ENCODE measurements at places on chromosomes 6 and 20.

GRCh38 chr20:57594092-57594951 lies 25.9 kb downstream of the ZBP1 start:
- DNase-seq = no peak

GRCh38 chr20:59820204-59821041 lies 113.0 kb downstream of the SYCP2 start:
- DNase-seq = peak; percentile 68

DNA sequence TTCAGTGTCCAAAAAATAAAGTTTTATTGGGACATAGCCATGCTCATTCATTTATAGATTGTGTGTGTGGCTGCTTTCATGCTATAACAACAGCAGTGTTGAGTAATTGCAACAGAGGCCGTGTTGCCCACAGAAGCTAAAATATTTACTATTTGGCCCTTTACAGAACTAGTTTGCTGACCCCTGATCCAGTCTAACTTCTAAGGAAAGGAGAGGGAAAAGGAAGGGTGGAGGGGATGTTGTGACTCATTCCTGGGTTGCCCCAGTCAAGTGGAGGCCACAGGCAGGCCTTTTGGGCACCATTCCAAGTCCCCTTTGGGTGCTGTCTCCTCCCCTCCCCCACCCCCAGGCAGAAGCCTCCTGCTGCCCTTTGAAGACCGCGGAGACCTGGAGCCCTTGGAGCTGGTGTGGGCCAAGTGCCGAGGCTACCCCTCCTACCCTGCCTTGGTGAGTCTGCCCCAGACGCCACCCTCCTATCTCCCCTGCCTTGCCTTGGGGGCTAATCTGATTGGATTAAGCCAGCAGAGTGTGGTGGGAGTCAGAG lies 28.4 kb downstream of the BRPF3 start:
- peak; percentile 26 for DNase-seq

DNA sequence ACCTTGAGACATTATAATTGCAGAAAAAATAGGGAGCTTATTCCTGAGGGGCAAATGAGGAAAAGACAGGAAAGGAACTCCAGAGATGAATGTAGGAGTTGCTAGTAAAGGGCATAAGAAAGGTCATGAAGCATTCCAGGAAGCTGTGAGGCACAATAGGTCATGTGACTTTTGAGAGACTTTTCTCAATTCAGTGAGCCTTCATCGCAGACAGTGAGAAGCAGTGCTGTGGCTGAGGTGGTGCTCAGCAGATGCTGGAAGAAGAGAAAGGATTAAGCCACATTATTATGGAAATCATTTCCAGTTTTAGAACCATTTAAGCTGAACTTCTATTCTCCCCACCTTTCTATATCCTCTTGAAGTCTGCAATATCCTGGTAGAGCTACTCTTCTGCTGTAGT lies 4.1 kb downstream of the SPTLC3 start:
- no peak for DNase-seq

- no peak for DNase-seq
These were observed 726 bp downstream of the FLRT3 start for GRCh38 chr20:14336686-14337085.

- DNase-seq = no peak
These were observed 99.0 kb downstream of the TMEM242 start for GRCh38 chr6:157224178-157224950.

- no peak for DNase-seq
These were observed 47.4 kb upstream of the RNGTT start for GRCh38 chr6:89010825-89011224.

- no peak for DNase-seq
These were observed 111.6 kb downstream of the SNX5 start for GRCh38 chr20:17856837-17857605.

- DNase-seq = no peak
These were observed 22.8 kb upstream of the PCMTD2 start for GRCh38 chr20:64232794-64233193.

DNA sequence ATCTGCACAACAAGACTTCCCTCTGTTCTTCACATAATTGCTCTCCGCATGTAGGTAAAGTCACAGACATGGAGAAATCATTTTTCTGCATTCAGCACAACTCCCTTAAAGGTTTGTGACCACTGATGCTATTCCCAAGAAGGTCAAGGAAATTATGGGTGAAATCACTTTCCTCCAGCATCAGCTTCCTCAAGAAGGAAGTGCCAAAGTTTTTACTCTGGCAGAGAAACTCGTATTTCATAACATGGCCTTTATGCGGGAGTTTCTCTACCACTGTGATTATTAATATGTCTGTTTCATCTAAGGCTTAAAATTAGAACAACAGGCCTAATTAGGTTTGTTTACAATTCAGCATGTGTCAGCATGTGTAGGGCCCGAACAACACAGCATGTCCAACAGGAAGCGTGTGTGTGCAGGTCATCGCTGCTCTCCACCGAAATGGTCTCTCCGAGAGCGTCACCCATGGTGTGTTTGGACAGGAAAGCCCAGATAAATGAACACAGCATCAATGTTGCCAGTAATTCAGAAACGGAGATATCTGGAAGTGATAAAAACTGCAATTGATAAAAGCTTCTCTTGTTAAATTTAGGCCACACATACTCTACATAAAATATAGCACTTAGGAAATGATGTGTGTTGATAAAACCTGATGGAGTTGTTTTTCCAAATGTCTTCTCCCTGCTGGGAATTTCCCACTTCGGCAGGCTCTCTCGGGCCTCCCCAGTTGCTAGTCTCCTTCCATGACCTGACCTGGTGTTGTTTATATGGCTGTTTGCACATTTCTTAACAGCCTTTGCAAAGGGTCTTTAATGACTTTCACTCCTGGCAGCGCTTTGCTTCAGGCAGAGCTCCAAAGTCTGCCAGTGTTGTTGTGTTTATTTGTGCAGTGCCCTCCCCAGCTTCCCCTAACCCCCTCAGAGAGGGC lies 265.1 kb upstream of the CEP162 start:
- DNase-seq = no peak

DNA sequence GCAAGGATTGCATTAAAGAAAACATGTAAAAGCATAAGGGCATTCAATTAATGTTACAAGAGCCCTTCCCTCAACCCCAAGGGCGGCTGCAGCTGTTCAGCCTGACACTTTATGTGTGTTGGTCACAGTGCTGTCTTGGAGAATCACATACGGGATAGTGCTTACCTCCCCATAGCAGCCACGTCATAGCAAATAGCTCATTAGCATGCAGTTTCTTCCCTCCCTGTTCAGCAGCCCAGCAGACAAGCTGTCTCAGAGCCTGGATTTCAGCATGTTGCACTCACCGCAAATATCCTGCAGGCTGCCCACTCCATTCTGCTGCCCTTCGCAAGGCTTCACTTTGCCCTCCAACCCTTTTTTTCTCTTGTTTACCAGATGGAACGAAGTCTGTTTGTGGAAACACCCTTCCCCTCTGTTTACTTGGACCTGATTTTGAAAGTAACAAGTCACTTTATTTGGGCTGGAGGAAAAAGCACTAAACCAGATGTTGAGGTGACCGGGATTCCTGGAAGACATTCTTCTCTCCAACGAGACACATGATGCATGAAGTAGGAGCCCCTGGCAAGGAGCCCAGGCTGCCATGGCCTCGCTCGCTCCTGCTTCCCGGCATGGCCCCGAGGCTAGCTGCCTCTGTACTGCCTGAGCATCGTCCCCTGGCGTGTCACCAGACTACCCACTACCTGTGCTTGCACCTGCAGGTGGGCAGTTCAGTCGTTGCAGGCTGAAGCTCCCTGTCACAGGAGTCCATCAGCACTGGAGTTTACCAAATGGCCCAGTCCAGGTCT lies 151.6 kb upstream of the GMDS start:
- DNase-seq = peak; percentile 76

DNA sequence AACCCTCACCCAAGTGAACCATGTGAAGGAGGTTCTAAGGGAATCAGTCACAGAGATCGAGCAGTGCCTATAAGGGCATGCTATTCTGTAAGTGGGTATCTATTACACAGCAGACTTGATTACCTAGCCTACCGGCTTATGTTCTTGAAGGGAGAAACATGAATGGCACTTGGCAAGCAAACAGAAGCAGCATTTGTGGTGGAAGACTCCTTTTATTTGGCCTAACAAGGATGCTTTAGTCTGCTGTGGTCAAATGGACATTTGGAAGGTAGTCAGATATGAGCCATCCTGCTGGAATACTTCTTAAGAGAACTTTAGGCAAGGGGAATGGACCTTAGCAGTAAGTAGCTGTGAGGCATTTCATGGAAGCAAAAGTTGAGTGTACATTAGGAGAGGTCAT lies 126.3 kb downstream of the COL12A1 start:
- no peak for DNase-seq

GRCh38 chr20:23375827-23376226 lies 13.8 kb downstream of the GZF1 start:
- no peak for DNase-seq

GRCh38 chr6:85551264-85551663 lies 42.4 kb downstream of the SNX14 start:
- no peak for DNase-seq

DNA sequence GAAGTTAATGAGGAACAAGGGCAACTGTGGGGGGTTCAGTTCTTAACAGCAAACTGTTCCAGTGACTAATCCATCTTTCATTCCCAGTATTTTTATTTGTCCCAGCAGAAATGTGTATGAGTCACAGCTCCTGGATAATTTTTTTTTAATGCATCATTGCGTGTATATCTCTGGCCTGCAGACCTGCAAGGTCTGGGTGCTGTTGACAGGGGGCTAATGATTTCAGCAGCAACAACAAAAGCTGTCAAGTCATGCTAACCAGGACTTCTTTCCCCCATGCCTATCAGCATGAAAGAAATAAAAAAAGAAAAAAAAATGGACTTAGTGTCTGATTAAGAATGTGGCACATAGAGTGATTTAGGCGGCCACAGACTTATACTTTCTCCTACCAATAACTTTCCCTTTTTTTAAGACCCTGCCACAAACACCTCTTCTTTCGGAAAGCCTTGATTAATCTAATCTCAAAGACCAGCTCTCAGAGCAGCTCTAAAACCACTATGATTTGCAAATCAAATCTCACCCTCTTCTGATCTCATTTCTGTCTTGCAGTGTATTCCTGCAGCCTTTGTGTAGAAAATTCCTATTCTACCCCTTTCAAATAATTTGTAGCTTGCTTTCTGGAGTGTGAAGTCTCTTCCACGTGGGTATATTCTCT lies 14.2 kb upstream of the PREX1 start:
- no peak for DNase-seq

DNA sequence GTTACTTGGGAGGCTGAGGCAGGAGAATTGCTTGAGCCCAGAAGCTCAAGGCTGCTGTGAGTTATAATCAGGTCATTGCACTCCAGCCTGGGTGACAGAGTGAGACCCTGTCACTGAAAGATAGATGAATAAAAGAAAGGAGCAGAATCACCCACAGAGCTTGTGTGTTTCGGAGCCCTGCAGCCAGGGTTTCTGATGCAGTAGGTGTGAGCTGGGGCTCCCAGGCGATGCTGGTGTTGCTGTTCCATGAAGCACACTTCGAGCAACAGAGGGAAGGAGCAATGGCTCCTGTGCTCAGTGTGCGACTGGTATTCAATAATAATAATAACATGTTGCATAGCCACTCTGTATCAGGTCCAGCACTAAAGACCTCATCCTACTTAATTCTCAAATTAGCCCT lies 197.5 kb upstream of the CST7 start:
- DNase-seq = peak; percentile 31

DNA sequence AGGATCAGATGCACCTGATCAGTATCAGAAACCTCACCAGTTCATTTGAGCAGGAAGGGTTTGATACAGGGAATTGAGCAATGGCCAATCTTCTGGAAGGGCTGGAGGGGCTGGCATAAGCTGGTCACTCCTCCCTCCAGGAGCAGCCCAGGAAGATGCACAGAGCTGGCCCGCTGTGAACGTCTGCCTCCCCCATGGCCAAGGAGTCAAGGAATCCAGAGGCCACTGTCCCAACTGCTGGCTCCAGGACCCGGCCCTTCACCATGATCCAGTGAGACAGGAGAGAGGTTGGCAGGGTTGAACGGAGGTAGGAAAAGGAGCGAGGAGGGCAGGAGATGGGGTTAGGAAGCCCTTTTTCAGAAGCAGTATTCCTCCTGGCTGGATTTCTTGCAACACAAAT lies 113.9 kb upstream of the CST7 start:
- no peak for DNase-seq

- no peak for DNase-seq
These were observed 369.1 kb downstream of the MAFB start for GRCh38 chr20:40319741-40320516.

GRCh38 chr6:96836631-96837080 lies 621 bp downstream of the GPR63 start:
- DNase-seq = no peak

GRCh38 chr6:90118581-90118980 lies 178.1 kb downstream of the BACH2 start:
- no peak for DNase-seq

GRCh38 chr6:71457929-71458328 lies 169.3 kb downstream of the OGFRL1 start:
- no peak for DNase-seq

GRCh38 chr6:155364844-155365437 lies 50.7 kb upstream of the TFB1M start:
- no peak for DNase-seq

- no peak for DNase-seq
These were observed 47.2 kb downstream of the FILIP1 start for GRCh38 chr6:75446241-75446880.

DNA sequence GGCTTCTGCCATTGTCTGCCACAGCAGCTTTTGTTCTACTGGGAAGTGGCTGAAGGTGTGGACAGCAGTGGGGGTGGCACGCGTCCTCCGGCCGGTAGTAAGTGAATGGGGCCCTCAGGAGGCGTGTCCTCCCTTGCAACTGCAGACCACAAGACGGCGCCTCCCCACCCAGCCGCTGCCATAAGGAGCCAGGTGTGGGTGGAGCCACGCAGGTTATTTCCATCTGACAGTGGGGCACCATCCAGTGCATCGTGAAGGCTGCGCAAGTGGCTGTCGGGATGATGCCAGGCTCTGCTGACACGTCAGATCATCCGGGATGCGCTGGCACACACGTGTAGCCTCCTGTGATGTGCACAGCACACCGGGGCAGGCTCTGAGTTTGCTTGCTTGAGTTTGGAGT lies 379.7 kb downstream of the CDH4 start:
- DNase-seq = no peak

- DNase-seq = no peak
These were observed 89.0 kb upstream of the CEP85L start for GRCh38 chr6:118740372-118740771.

Measured in left forelimb (tissue), 1 donor.